AG04450 (cell line): ENCODE measurements at places on chromosomes 4 and X.

DNA sequence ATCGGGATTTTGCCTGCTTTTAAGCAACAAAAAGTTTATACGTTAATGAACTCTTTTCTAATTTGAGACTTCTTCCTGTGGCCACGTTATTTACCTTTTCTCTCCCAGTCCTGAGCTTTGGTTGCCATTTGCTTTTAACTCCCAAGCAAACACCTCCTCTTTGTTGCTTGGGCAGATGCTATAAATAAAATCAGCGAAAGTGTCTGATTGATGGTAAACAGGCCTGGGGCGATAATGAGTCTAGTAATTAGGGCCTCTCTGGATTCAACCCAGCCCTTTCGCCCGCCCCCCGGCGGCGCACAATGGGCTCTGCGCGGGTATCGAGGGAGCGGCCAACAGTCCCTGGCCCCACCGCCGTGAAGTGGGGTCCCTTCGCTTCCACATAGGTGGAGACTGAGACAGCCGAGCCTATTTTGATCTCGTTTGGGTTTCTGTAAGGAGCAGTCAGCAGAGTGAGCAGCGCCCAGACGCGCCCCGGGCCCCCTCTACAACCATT is 790 bp downstream of the CLGN start:
- DNase-seq = no peak

- no peak for DNase-seq
Observed at GRCh38 chr4:74529284-74530041, 84.5 kb downstream of the AREG start.

- DNase-seq = no peak
Observed at GRCh38 chr4:156326246-156326645, 372.6 kb upstream of the CTSO start.

DNA sequence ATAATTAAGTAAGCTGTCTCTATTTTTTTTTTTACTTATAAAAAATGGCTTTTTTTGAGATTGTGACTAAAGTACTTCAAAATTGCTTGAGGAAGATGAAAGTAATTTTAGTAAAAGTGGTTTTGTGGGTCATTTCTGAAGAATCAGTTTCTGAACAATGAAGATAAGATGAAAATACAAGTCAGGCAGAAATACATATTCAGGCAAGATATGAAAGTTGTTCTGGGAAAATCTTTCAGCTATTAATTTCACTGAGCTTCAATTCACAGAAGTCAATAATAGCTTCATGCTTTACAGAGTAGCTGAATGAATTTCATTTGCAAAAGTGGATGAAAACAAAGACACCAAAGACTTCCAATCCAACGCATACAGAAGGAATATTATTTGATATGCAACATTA is 305.2 kb upstream of the ARSJ start:
- DNase-seq = no peak

- DNase-seq = no peak
Observed at GRCh38 chrX:8306291-8306925, 135.3 kb upstream of the VCX2 start.

DNA sequence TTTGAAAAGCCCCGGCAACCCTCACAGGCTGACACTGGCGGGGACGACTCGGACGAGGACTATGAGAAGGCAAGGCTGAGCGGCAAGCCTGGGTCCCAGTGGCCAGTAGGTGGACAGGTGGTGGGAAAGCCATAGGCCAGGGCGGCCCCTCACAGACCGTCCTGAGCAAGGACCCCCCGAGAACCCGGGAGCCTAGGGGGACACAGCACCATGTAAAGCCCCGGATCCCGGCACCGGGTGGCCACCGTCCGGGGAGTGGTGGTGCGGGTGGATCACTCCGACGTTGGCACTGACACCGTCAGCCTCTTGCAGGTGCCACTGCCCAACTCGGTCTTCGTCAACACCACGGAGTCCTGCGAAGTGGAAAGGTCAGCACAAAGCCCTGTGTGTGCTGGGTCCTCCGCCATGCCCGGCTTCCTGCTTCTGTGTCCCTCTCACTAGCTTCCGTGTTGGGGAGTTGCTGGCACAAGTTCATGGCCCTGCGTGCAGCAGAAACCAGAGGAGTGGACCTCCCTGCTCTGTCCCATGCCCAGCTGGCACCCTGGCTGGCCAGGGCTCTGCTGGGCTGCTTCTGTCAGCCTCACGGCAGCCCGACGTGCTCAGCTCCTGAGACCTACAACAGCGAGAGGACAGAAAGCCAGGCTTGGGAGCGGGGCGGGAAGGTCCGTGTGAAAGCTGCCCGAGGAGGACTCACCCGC is 11.9 kb upstream of the ADD1 start:
- no peak for DNase-seq

DNA sequence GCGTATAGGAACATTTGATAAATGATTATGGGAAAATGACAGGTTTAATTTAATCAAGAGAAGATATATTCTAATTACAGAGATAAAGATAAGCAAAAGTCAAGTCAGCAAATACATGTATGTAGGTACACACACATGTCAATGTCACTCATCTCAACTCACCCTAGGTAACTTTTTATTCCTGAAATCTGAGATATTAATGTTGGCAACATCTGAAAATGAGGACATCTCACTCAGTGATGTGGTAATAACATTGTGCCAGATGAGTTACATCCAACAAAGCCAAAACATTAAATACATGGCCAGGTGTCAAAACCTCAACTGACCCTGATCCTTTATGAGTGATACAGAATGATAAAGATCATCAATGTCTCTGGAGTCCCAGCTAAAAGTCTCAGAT is 363.3 kb upstream of the F9 start:
- no peak for DNase-seq

- no peak for DNase-seq
Observed at GRCh38 chrX:131801911-131802310, 221.2 kb upstream of the STK26 start.

DNA sequence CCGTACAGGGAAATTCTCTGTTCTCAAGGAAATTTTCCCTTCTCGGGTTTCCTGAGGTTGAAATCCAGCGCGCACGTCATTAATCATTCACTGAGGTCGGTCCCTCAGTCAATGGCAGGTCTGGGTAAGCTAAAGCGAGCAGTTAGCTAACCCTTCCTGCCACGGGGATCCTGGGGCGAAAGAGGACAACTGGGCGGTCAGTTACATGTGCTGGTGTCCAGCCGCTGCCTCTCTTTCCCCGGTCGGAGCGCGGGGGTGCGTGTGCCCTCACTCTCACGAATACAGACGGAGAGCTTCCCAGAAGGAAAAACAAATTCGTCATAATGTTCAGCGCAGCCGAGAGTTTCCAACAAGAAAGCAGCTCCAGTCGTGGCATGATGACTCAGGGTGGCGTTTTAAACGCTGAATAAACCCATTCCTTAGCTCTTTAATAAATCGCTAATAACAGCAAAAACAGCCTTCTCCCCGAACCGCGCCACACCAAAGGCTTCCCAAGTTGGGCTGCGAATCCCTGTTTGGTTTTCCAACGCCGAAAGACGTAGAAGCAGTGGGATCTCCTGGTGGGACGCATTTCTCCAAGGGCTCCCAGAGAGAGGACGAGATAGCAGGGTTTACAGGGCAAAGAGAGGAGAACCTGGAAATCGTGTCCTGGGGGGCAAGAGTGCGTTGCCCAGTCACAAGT is 752 bp upstream of the FGF5 start:
- peak; percentile 51 for DNase-seq

DNA sequence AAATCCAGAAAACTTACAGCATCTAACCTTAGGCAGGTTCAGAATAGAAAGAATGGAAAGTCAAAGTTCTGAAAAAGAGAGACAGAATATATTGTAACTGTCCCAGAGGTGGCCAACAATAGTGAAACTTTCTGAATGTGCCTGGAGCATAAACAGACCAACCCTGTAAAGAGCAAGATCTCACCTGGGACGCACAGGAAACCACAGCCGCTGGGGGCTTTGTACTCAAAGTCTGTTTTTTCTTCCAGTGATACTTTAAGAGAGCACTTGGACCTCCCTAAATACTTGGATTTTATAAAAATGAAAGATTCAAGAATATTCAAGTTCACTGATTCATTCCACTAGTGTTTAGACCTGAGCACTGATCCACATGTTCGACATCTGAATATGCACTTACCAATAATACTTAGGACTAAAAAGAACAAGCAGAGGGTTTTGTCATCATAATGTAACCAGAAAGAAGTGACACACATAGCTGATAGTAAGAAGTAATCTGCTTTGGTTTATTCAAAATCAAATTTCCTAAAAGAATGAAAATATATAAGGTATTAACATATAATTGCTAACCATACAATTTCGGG is 35.3 kb downstream of the ARAP2 start:
- DNase-seq = no peak

DNA sequence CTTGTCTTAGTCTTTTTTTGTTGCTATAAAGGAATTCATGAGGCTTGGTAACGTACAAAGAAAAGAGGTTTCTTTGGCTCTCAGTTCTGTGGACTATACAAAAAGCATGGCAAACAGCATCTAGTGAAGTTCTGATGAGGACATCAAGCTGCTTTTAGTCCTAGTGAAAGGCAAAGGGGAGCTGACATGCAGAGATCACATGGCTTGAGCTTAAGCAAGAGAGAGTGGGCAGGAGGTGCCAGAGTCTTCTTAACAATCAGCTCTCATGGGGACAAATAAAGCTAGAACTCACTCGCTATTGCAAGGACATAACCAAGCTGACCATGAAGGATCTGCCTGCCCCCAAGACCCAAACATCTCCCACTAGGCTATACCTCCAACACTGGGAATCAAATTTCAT is 1063.1 kb downstream of the PCDH7 start:
- DNase-seq = no peak

DNA sequence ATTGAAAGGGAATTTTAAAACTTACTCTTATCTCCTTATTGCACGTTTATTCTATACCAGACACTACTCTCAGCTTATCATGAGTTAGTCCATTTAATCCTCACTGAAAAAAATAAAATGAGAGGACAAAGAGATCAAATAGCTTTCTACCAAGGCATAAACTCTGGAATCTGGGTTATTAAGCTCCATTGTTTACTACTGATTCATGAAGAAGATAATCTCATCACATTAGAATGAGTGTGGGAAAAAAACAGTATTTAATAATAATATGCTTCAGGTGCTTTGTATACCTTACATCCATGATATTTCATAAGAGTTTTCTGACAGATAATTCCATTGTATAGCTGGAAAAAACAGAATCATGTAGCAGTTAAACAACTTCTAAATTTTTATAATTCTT is 1092.6 kb downstream of the TECRL start:
- DNase-seq = no peak

- no peak for DNase-seq
Observed at GRCh38 chr4:1870328-1870577, 940 bp upstream of the NSD2 start.

DNA sequence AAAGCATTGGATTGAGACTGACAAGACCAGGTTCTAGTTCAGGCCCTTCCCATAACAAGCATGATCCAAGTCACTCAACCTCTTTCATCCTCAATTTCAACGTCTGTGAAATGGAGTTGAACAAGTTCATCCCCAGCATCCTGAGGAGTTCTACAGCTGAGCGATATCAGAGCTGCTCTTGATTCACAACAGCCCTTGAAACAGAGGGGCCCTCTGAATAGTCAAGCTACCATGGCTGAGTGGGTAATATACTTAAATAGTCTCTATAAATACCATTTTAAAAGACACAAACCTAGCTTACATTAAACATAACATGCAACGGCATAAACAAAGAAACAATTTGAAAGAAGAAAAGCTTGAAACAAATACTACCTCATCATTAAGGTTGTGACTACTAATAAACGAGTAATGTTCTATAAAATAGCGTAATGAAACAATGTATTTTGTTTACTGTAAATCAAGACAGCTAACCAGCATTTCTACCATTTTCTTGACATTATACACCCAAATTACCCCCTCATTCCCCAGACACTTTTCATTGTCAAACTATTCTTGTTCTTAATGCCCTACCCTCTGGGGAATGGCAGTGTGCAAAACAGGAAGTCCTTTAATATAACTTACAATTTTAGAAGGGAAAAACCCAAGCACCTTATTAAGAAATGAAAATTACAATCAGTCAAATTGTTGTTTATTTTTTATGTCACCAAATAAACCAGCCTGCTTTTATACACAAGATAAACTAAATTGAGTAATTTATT is 202.3 kb downstream of the PARM1 start:
- no peak for DNase-seq

GRCh38 chr4:143285696-143286437 is 50.8 kb upstream of the GAB1 start:
- DNase-seq = no peak

DNA sequence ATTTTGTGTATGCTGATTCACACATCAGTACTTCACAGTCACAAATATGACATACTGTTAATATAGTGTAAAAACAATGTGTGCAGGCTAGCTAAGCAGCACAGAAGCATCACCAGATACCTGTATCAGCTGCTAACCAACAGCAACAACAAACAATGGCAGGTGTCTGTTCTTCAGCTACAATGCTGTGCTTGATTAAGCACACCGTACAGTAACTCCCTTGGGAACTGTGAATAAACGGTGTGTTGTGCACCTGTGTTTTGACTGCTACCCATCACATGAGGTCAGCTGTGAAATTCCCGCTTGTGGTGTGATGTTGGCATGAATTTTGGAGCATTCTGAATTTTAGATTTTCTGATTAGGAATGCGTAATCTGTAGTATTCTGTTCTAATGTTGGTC is 379.7 kb upstream of the FAT1 start:
- no peak for DNase-seq

- DNase-seq = no peak
Observed at GRCh38 chrX:26411045-26411444, 195.1 kb downstream of the MAGEB5 start.

DNA sequence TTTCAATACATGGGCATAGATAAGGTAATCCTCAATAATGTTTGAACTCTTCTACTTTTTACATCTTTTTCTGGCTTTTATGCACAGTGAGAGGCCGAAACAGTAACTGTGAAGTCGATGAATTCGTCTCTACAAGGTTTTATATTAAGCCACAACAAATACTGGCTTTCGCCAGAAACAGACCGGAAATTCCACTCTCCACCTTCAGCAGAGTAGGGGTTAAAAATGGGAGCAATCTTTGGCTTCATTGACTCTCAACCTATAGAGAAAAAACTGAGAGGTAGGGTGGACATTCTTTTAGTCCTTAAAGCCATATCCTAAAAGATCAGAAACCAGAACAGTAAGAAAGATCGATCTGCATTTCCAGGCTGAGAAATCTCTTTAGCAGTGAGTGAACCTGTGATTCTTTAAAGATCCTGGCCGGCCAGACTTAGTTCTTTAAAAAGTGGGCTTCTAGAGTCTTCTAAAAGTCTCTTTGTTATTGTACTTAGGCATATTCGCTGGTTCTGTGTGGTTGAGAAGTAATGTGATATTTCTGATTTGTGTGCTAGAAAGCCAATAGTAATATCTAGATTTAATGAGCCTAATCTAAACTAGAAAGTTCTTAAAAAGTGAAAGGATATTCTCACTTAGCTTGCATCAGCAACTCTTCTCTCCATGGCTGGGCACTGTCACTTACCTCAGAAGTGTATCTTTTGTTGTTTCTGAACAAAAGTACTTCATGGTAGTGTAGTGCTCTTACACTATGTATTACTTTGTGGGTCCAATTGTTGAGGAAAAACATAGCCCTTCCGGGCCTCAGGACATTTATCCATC is 2.0 kb downstream of the HSPA4L start:
- no peak for DNase-seq

DNA sequence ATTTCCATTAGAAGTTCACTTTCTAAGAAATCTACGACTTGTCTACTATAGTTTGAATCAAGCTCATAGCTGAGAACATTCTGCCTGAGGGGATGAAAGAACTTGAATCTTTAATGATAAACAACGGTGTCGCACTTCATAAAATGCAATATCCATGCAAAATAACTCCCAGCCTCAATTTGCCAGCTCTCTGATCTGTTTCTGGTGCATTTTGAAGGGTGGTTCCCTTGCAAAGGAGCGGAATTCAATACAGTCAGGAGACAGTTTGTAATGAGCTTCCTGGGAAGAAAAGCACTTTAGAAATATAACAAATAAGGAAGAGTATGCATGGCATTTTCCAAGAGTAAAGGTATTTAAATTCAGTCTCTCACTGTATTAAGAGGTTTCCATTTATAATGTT is 80.0 kb downstream of the PCYT1B start:
- no peak for DNase-seq
